ENCODE measurements at places on chromosomes 7 and 10. TPM values are rescaled to one million over a fixed set of nuclear protein-coding genes. Genes with fewer than 3 reads are reported as not detected.

DNA sequence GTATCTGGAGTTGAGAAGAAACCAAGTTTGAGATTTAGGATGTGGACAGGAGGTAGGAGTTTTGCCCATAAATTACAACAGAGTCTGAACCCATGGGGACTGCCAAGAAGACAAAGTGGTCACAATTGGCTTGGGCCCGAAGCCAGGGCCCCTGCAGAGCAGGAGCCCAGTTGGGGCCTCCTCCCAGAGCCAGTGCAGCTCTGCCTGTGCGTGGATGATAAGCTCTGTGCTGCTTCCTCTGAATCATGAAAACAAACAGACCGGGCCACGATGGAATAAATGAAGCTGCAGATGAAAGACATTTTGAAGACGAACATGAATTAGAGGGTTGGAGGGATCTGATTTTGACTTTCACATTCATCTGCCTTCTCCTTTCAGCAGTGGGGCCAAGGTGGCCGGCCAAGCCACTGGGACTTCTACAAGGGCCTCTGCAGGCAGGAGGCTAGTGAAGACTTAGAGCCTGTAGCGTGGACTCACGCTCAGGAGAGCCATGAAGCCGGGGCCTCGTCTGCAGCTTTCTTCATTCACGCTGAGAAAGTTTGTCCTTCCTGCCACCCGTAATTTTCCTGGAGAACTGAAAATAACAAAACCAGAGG is 156.8 kb upstream of the LYZL1 start:
- H3K4me3 ChIP-seq = no peak overlapping the region
- H3K27me3 ChIP-seq = no peaks in the 10 kb centered on the region
- H3K27ac ChIP-seq = no peak overlapping the region
- DNase-seq = no peak
- no peaks in the 10 kb centered on the region for H3K36me3 ChIP-seq
- H3K4me1 ChIP-seq = peaks cover 5% of the 10 kb centered on the region

GRCh38 chr7:135514856-135515255 is 5.0 kb upstream of the CNOT4 start:
- H3K36me3 ChIP-seq = no peaks in the 10 kb centered on the region
- DNase-seq = no peak
- H3K4me1 ChIP-seq = no peaks in the 10 kb centered on the region

The OAT gene
- 83.7 TPM for total RNA-seq

DNA sequence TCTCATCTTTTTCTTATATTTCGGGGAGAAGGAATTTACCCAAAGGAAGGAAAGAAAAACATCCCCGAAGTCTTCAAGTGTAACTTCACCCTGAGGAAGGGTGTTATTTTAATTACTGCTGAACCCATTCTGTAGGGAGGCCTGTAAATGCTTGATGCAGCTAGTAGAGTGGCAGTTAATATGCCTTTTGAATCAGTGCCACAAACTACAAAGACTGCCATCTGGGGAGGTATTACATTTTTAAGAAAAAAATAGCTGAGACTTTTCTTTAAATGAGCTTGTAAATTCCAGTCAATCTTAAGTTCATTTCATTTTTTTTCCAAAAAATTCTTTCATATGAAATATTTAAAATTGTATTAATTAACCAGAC is 233.1 kb upstream of the FERD3L start:
- no peaks in the 10 kb centered on the region for H3K4me1 ChIP-seq
- H3K4me3 ChIP-seq = no peak overlapping the region
- H3K36me3 ChIP-seq = no peaks in the 10 kb centered on the region
- no peaks in the 10 kb centered on the region for H3K27me3 ChIP-seq
- no peak overlapping the region for H3K27ac ChIP-seq

DNA sequence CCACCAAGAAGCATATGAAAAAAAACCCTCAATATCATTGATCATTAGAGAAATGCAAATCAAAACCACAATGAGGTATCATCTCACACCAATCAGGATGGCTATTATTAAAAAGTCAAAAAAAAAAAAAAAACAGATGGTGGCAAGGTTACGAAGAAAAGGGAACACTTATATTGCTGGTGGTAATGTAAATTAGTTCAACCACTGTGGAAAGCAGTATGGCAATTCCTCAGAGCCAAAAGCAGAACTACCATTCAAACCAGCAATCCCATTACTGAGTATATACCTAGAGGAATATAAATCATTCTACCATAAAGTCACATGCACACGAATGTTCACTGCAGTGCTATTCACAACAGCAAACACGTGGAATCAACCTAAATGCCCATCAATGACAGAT is 46.0 kb downstream of the CNOT4 start:
- no peak overlapping the region for H3K4me3 ChIP-seq
- H3K27me3 ChIP-seq = no peaks in the 10 kb centered on the region
- H3K4me1 ChIP-seq = peaks cover 12% of the 10 kb centered on the region
- H3K27ac ChIP-seq = no peak overlapping the region

Data from thoracic aorta (tissue), 2 donors.